ENCODE measurements at places on chromosomes 16 and 17.

GRCh38 chr17:51435641-51436091 lies 175.3 kb downstream of the UTP18 start:
- no peak for DNase-seq

DNA sequence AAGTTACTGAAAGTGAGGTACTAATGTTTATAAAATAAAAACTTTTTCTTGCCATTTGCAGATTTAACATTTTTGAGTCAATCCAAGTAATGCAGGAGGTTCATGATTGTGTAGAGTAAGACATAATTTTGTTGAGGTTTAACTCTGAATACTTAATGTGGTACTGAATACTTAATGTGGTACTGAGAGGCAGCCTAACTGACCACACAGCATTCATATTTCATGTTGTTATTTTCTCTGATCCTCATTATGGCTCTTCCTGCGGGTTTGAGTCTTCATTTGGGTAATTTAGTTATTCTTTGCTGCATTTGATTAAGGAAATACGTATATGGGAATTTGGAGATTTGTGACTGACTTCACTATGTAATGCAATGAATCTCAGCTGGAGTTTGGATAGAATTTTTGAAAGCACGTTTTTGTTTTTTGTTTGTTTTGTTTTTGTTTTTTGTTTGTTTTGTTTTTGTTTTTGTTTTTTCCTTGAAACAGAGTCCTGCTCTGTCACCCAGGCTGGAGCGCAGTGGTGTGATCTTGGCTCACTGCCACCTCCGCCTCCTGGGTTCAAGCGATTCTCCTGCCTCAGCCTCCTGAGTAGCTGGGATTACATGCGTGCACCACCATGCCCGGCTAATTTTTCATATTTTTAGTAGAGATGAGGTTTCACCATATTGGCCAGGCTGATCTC lies 3.8 kb downstream of the SF3B3 start:
- DNase-seq = no peak

- DNase-seq = no peak
Observed at GRCh38 chr17:8865385-8865784, 2.1 kb downstream of the PIK3R6 start.

- DNase-seq = no peak
Observed at GRCh38 chr16:710500-711075, 4.3 kb upstream of the METRN start.

GRCh38 chr16:72841506-72841905 lies 206.4 kb downstream of the ZFHX3 start:
- DNase-seq = no peak

GRCh38 chr17:78495634-78496033 lies 81.6 kb downstream of the DNAH17 start:
- no peak for DNase-seq

GRCh38 chr17:31008374-31009041 lies 37.7 kb downstream of the RNF135 start:
- peak; percentile 57 for DNase-seq

GRCh38 chr16:89378947-89379771 lies 111.2 kb downstream of the ANKRD11 start:
- peak; percentile 54 for DNase-seq

- no peak for DNase-seq
Observed at GRCh38 chr17:27504188-27504995, 48.1 kb downstream of the KSR1 start.

- no peak for DNase-seq
Observed at GRCh38 chr16:84985079-84986065, 26.0 kb downstream of the ZDHHC7 start.

GRCh38 chr17:67080804-67081203 lies 36.5 kb downstream of the CACNG1 start:
- no peak for DNase-seq

DNA sequence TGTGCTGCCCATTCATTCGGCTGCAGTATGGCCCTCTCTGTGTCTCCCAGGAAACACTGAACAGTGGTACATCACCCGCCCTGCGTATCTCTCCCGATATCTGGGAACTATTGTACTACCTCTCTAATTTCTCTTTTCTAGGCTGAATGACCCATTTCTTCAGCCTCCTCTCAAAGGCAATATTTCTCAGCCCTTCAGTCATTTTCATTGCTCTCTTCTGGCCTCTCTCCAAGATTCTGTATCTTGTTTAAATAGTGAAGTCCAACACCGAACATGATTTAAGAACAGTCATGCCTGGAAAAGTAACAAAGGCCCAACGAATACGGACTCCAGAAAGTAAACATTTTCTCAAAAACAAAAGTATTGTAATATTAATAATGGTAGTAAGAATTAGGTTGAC lies 220.1 kb downstream of the ZFHX3 start:
- no peak for DNase-seq

- no peak for DNase-seq
Observed at GRCh38 chr16:49057391-49057790, 224.2 kb downstream of the CBLN1 start.

DNA sequence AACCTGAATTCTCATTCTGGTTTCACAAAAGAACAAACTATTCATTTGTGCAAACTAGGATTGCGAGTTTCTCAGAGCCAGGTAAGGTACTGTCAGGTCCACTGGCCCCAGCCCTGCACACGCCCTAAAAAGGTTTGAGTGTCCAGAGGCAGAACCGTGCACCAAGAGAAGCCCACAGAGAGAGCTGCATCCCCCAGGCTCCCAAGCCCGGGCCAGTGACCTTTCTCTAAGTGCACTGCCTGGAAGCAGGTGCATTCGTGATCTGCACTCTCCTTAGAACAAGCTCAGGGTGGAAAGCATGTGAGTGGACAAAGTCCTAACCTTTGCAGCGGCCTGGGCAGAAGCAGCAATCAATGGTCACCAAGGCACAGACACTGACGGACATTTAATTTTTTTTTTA lies 26.8 kb downstream of the MEAK7 start:
- no peak for DNase-seq

GRCh38 chr17:17403899-17404576 lies 72.8 kb upstream of the MED9 start:
- DNase-seq = no peak

DNA sequence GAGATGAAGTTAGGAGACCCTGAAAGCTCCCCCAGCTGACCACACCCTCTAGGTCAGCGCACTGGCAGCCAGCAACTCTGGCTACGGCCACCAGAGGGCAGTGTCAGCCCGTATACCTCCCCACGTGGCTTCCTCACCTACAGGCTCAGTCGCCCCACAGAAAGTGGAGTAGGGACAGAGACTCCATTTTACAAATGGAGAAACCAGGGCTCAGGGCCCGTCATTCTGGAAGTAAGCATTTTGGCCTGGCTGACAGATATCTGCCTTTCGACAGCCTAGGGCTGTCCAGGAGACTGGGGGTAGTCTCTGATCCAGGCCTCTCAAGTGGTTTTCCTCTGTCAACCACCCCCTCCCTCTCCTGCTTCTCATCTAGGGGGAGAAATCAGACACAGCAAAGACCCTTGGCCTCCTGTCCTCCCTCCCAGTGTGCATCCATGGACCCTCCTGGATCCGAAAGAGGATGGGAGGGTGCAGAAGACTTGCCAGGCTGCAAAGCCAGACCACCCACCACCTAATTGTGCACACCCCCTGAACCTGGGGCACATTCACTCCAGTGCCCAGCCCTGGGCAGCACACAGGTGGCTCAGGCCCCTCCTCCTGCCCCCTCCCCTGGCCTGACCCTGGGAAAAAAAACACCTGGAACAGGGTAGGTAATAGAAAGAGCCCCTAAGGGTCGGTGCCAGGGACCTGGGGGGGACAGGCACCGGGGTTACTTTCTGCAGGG lies 3.8 kb upstream of the HAP1 start:
- DNase-seq = peak; percentile 79

DNA sequence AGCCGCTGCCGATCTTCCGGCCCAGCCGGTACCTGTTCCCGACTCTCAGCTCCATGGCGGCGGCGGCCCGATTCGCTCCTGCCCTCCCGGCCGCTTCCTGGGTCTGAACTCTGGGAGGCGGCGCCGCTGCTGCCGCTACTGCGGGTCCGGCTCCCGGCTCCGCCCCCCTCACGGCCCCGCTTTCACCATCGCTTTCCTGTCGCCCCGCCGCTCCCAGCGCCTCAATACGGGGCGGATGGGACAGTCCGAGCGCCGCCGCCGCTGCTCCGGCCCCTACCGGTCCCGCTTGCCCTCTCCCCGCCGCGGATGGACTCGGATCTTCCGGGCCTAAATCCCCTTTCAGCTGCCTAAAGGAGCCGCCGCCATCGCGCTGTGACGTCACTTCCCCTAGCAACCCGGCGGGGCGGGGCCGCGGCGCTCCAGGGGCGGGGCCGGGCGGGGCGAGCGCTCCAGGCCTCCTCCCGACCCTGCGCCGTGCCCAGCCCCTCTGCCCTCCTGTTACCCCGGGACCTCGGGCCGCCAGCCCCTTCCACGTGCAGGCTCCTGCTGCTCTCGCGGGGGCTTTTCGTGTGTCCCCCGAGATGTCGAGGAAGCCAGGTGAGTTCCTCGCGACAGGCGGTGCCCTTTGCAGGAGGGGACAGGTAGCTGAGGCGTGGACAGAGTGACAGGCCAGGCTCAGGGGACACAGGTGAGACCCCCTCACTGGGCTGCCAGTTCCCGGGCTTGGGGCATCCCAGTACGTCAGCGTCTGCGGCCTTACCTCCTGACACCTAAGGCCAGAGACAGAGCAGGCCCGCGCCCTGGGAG lies at the start of gene CSNK1D:
Gene CSNK1D (minus strand): TSS at position 374 of the 807 bp plus-strand sequence. CDS start 319 bp downstream, at position 55.
- DNase-seq = peak; percentile 44

DNA sequence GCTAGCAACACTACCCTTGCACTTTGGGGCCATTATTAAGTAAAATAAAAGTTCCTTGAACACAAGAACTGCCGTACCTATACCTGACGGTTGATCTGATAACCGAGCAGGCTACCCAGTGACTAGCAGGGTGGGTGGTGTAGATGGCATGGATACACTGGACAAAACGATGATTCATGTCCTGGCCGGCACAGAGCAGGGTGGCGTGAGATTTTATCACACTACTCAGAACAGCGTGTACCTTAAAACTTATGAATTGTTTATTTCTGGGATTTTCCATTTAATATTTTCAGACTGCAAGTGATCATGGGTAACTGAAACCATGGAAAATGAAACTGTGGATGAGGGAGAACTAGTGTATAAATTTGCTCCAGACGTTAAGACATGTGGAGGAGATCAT lies 41.0 kb upstream of the MSI2 start:
- no peak for DNase-seq

GRCh38 chr16:30525844-30526136 lies 576 bp downstream of the ZNF768 start:
- no peak for DNase-seq

DNA sequence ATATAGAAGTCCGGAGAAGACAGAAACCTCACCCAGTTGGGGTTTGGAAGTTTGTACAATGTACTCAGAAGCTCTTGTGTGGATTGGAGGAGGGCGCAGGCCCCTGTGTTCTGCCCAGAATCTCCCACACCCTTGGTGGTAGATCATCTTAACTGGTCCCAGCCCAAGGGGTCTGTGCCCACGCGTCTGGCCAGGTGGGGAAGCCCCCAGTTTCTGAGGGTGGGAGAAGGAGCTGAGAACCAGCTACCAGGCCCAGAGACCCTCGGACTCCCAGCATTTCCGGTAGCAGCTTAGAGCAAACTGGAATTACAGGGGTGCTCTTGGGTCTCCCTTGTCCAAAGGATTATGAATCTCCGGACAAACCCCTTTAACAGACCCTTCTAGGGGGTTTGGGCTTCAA lies 2.3 kb upstream of the PPP1R9B start:
- no peak for DNase-seq

DNA sequence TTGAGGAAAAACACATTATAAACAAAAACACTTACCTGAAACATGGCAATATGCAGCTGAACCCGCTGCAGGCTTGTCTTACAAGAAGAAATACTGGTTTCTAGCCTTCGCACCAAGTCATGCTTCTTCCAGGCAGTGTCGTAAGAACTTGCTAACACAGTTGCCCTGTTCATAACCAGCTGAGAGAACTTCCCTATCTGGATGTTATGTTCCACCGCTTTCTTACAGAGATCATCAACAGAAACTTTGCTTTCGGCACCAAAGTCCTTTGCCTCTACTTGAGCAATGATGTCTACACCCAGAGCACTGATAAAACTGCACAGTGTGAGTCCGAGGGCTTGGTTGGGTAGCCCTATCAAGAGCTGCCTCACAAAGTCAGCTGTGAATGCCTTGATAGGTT lies 27.9 kb upstream of the ARL6IP1 start:
- DNase-seq = no peak

GRCh38 chr16:2429771-2430663 lies 770 bp downstream of the CCNF start:
- DNase-seq = peak; percentile 29

- DNase-seq = no peak
Observed at GRCh38 chr16:77759201-77759600, 29.2 kb upstream of the VAT1L start.

- DNase-seq = peak; percentile 23
Observed at GRCh38 chr17:67689534-67690177, 28.1 kb upstream of the NOL11 start.

DNA sequence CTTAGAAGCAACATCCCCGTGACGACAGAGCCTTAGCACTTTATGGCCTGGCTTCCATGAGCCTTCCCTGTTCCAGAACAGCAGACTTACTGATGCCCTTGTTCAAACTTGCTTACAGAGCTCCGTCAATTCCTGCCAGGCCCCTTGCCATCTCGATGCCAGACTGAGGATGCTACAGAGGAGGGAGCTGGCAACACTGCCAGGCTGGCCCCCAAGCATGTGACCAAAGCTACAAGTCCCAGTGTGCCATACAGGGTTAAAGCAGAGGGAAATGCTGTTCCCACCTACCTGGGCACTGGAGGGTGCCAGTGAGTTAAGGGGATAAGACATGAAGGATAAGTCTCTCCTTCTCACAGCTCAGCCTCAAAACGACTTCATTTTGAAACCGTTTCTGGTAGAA lies 33.5 kb upstream of the SREBF1 start:
- DNase-seq = no peak

- no peak for DNase-seq
Observed at GRCh38 chr17:78748730-78749317, 33.2 kb downstream of the CYTH1 start.

DNA sequence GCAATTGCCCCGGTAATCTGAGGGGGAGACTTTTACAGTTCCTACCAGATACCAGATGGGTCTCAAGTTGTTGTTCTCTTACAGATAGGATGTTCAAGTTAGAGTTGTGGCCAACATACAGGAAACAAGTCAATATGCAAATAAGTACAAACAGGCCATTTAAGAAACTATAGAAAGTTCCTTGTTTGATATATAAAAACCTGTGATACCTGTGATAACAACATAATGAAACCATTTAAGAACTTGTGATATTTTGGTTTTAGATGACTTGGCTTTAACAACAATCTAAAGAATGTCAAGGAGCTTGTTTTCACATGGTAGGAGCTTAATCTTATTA lies 16.8 kb downstream of the CDR2 start:
- DNase-seq = no peak

- peak; percentile 12 for DNase-seq
Observed at GRCh38 chr16:10114409-10114808, 67.8 kb downstream of the GRIN2A start.

GRCh38 chr16:67987460-67988160 lies 7.3 kb upstream of the DPEP3 start:
- DNase-seq = no peak
